Stimulated activated CD8-positive, alpha-beta memory T cell treated with anti-CD3 and anti-CD28 coated beads, Interleukin-12 subunit alpha, Interleukin-12 subunit beta, amount 100 ng/mL, for 4 hours (primary cell): ENCODE measurements at places on chromosomes 3 and 15.

- DNase-seq: no peak
Observed at GRCh38 chr15:78977591-78978347, 32.9 kb upstream of the CTSH start.

DNA sequence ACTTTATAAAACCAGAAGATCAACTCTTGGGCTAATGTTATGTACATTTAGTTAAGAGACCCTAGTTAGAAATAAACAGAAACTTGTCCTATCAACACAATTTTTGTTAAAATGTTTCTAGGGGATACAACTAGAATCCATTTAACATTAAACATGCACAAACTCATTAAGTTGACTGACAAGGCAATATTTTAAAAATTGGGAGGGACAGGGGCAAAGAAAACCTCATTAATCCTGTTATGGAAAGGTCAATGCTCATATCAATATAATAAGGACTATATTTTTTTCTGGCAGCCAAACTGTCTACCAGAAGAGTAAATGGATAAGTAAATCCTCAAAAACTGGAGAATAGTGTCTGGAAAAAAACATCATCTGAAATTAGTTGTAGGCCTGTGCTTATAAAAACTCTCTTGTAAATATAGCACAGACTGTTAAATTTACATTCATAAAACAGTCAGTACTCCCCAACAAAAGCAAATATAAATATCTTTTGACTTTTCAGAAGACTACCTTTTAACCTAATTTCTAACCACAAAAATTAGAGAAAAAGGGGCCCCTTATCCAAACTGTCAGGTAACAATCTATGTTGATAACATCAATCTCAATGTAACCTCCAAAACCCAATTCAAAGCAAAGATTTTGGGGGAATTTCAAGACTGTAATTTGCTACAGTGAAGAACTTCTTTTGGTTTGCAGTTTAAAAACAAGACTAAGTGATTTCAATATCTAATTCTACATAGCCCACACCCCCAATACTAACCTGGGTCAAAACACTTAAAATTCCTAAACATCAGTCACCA is 4.2 kb downstream of the TRA2B start:
- no peak for DNase-seq

GRCh38 chr15:35931799-35932341 is 385.9 kb upstream of the DPH6 start:
- DNase-seq: no peak

DNA sequence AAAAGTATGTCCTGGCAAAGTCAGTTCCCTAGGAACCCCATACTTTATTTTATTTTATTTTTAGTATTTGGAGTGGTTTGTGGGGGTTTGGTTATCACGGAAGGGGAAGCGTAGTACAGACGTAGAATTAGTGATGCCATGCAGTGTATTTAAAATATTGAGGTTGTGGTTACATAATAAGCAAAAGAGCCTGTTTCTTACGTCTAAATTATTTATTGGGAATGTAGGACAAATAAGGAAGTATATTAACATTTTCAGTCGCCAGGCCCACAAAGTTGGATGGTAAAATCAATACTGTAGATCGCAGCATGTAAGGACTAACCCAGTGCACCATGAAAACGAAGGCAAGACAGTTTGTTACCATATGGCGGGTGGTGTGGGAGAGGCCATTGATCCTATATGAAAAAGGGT is 558 bp downstream of the DTWD1 start:
- no peak for DNase-seq

GRCh38 chr3:37064747-37065146 is 71.4 kb downstream of the MLH1 start:
- DNase-seq: no peak

- peak; percentile 89 for DNase-seq
Observed at GRCh38 chr3:56801662-56802377, at the start of gene ARHGEF3. Gene ARHGEF3 (minus strand): TSS chr3:56801949. CDS start chr3:56801798, 151 bp downstream.

- no peak for DNase-seq
Observed at GRCh38 chr3:151278230-151278629, at the start of gene P2RY14. Gene P2RY14 (minus strand): TSS chr3:151278542. CDS start chr3:151214316, 64,226 bp downstream.

- no peak for DNase-seq
Observed at GRCh38 chr15:97899981-97900380, 60.5 kb upstream of the ARRDC4 start.
